ENCODE measurements at places on chromosomes 5 and 9.

GRCh38 chr9:93294011-93294410 is 110.1 kb downstream of the WNK2 start:
- DNase-seq: no peak

GRCh38 chr5:72231991-72232703 is 87.9 kb downstream of the MRPS27 start:
- peak; percentile 79 for DNase-seq

- DNase-seq: no peak
These were observed 85.9 kb downstream of the ERBIN start for GRCh38 chr5:66012271-66012670.

- DNase-seq: peak; percentile 41
These were observed 3.2 kb upstream of the RAI14 start for GRCh38 chr5:34652914-34653313.

DNA sequence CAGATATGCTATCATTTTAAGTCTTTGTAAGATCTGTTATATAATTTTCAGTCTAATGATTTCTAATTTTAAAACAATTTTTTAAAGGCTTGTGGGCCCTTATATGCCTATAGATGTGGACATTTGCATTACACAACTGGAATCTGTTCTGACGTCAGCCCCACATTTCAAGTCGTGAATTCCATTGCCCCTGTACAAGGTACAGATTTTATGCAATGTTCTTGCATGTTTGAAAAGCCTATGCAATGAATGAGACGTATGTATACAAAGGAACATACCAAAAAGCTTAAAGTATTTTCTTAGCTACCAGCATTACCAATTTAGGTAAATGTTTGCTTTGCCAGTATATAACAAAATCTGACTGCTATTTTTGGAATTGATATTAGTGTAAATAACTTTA is 77.2 kb downstream of the ITGA1 start:
- peak; percentile 37 for DNase-seq
